ENCODE measurements at places on chromosomes 11 and 22. TPM values are rescaled to one million over a fixed set of nuclear protein-coding genes. Genes with fewer than 3 reads are reported as not detected.

Gene ADM2
- 0.18 TPM for total RNA-seq

Gene TLCD5
- total RNA-seq, result 11.5 TPM

Gene VSTM5
- total RNA-seq, result 0.36 TPM

Gene SAA4
- not detected for total RNA-seq

Gene IGF2
- total RNA-seq, result 2.3 TPM

Gene FOLR2
- total RNA-seq, result not detected

DNA sequence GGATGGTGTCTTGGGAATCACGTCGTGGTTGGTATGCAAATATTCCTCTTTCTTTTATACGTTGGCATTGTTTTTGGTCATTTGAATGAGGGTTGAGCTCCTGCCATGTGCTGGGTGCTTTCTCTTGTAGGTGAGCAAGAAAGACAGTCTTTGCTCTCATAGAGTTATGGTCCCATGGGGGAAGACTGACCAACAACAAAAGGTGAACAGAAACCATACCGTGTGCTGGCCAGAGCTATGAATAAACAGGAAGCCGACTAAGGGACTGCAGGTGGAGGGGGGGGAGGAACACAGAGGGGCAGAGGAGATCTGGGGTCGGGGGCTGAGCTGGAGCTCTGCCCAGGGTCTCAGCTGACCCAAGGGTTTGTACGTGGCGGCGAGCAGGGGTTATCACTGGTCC is 245.3 kb downstream of the CTTN start:
- no peak for DNase-seq

- no peak for DNase-seq
These were observed 41.0 kb downstream of the CD82 start for GRCh38 chr11:44606472-44606871.

GRCh38 chr22:46514592-46515207 is 22.7 kb downstream of the CELSR1 start:
- peak; percentile 69 for DNase-seq

- no peak for DNase-seq
These were observed 7.6 kb upstream of the SORL1 start for GRCh38 chr11:121444526-121444925.

- no peak for DNase-seq
These were observed 72.9 kb downstream of the DSCAML1 start for GRCh38 chr11:117724104-117724503.

DNA sequence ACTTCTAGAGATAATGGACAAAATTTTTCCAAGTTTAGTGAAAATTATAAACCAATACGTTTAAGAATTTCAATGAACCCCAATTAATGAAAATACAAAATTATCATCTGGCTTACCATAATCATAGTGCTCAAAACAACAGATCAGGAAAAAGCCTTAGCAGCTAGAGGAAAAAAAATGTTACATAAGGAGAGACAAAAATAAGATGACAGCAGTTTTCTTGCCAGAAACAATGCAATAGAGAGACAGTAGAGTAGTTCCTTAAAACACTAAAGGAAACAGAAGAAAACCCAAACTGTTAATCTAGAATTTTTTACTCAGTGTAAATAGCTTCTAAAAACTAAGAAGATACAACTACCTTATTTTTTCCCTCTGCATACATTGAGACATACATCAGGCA is 341.7 kb upstream of the CHORDC1 start:
- DNase-seq, result no peak

GRCh38 chr22:49317369-49317768 is 510.3 kb downstream of the BRD1 start:
- DNase-seq, result no peak

DNA sequence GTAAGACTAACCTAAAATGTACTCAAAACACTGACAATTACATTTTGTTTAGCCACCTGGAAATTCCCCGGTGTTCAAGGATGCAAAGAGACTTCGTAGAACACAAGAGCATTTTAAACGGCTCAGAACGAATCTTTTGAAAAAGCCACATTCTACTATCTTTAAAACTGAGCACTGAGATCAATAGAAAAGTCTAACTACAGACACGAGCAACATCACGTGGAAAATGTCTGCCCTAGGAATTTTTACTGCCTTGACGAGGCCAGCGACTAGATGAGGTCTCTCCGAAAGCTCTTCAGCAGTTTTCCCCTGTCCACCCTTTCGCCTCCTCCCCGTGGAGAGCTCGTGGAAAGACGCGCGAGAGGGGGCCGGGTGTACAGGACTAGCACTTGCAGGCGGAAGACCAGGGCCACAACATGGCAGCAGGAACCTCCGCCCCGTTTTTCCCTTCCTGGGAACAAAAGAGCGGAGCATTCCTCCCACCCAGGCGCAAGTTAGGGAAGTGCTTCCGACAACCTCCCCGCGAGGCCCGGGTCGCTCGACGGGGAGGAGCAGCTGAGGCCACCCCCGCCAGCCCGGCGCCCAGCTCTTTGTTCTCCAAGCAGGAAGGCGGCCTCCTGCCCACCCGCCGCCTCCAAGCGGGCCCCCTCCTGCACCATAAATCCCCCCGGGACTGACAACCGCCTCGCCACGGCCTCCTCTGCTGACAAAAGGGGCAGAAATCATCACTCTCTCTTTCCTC is 1.1 kb downstream of the EIF4G2 start:
- peak; percentile 37 for DNase-seq

- no peak for DNase-seq
These were observed 541.9 kb upstream of the ANO5 start for GRCh38 chr11:21650961-21651360.
